ENCODE measurements at places on chromosomes 5 and 9. TPM values are rescaled to one million over a fixed set of nuclear protein-coding genes. Genes with fewer than 3 reads are reported as not detected.

Gene ZBTB5
- total RNA-seq = 4.7 TPM

Gene SIT1
- not detected for total RNA-seq

Gene SREK1IP1
- total RNA-seq = 7.0 TPM

Gene CCDC183
- not detected for total RNA-seq

Gene MYOT
- total RNA-seq = not detected

Gene SH3GL2
- total RNA-seq = 0.34 TPM

Gene RANBP6
- 19.5 TPM for total RNA-seq

Gene SPOCK1
- 1.2 TPM for total RNA-seq

Gene ADAMTSL1
- total RNA-seq = 39.1 TPM

Gene PCDHA10
- not detected for total RNA-seq

Gene CDH9
- total RNA-seq = not detected

Gene LURAP1L
- total RNA-seq = 14.6 TPM

Gene NIPAL4
- total RNA-seq = not detected

Gene FAM151B
- 3.1 TPM for total RNA-seq

Gene SEMA6A
- total RNA-seq = 0.50 TPM

Gene PPP2CA
- 234 TPM for total RNA-seq

Gene PFN3
- not detected for total RNA-seq

Gene PRDM9
- total RNA-seq = not detected

Gene GNA14
- under 0.01 TPM for total RNA-seq

Gene LMNB1
- 104 TPM for total RNA-seq

Gene PIP5K1B
- total RNA-seq = not detected

Gene SLC31A1
- total RNA-seq = 14.5 TPM

Gene IL17B
- not detected for total RNA-seq

Gene CNTFR
- total RNA-seq = not detected

Gene HMMR
- 40.6 TPM for total RNA-seq

Gene PCDHB9
- total RNA-seq = not detected

Gene GABRP
- total RNA-seq = not detected

Gene GARNL3
- total RNA-seq = 2.4 TPM

Gene ANKRD18A
- total RNA-seq = under 0.01 TPM

Gene C5orf63
- 2.2 TPM for total RNA-seq

Gene IFNA2
- total RNA-seq = not detected

Gene SUSD3
- total RNA-seq = 5.6 TPM

Gene ANKRD33B
- 3.7 TPM for total RNA-seq

Gene FOXD4L5
- total RNA-seq = not detected

Gene C5orf52
- not detected for total RNA-seq

Gene WWC1
- total RNA-seq = 3.1 TPM

Gene COL5A1
- 74.3 TPM for total RNA-seq

Gene TSLP
- total RNA-seq = 1.2 TPM

Gene UTP15
- 14.0 TPM for total RNA-seq

Gene CERT1
- 5.9 TPM for total RNA-seq

Gene SLF1
- total RNA-seq = 10.3 TPM

All from bronchus fibroblast of lung (primary cell).